Liver (tissue), 10 donors: ENCODE measurements at places on chromosomes 11 and 22. TPM values are rescaled to one million over a fixed set of nuclear protein-coding genes. Genes with fewer than 3 reads are reported as not detected.

DNA sequence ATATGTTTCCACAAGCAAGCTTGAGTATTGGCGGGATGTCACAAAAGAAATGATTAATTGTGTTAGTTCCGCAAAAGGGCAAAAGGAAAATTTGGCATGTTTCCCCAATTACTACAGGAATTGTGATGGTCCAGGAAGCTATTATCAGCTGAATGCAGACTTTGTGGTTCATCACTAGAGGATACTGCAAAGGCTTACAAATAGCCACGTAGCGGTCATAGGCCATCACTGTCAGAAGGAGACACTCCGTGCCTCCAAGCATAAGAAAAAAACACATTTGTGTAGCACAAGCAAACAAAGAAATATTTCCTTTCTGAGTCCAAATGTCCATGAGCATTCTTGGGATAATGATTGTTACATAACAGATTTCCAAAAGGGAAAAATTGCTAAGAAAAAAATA, 1.8 kb downstream of the OR10AG1 start:
- H3K27ac ChIP-seq, result no peak overlapping the region
- H3K4me1 ChIP-seq, result no peaks in the 10 kb centered on the region
- no peaks in the 10 kb centered on the region for H3K36me3 ChIP-seq
- no peak for DNase-seq
- no peak overlapping the region for H3K4me3 ChIP-seq

Gene HOATZ
- not detected for total RNA-seq

Gene SCGB1D2
- not detected for total RNA-seq

Gene MYBPC3
- total RNA-seq, result not detected

DNA sequence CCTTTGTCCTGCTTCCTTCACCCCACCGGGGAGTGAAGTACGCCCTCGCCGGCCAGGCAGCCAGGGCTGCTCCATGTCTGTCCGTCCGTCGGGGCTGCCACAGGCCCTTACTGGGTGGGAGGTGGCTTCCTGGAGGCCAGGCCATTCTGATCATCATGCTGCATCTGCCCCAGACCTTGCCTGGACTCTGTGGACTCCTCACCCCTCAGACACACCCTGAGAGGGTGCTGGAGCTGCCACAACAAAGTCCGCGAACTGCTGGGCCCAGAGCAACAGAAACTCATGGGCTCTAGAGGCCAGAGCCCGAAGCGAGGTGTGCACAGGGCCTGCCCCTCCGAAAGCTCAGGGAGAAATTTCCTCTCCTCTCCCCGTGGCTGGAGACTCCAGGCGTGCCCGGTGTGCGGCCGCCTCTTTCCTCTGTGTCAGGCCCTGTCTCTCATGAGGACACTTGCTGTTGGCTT, 124.2 kb downstream of the KCNQ1OT1 start:
- H3K4me1 ChIP-seq, result no peaks in the 10 kb centered on the region
- H3K27me3 ChIP-seq, result no peaks in the 10 kb centered on the region
- H3K36me3 ChIP-seq, result no peaks in the 10 kb centered on the region
- no peak overlapping the region for H3K27ac ChIP-seq

DNA sequence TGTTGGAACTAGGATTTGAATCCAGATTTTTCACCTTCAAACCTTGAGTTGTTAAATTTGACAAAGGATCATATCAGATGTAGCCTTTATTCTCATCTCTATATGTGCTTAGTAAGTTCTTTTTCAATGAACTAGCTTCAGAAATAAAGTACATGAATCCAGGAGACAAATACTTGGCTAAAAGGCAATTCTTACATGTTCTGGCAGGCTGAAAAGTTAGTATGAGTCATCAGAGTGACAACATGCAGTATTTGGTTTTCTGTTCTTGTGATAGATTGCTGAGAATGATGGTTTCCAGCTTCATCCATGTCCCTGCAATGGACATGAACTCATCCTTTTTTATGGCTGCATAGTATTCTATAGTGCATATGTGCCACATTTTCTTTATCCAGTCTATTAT, 40.4 kb downstream of the BBOX1 start:
- H3K4me3 ChIP-seq, result no peak overlapping the region
- H3K27ac ChIP-seq, result no peak overlapping the region
- DNase-seq, result no peak
- no peaks in the 10 kb centered on the region for H3K27me3 ChIP-seq

- H3K27ac ChIP-seq, result no peak overlapping the region
- no peaks in the 10 kb centered on the region for H3K27me3 ChIP-seq
- no peaks in the 10 kb centered on the region for H3K4me1 ChIP-seq
- no peaks in the 10 kb centered on the region for H3K36me3 ChIP-seq
- H3K4me3 ChIP-seq, result no peak overlapping the region
- no peak for DNase-seq
These were observed 68.7 kb downstream of the DDX10 start for GRCh38 chr11:108733479-108734116.

Gene DDX6
- total RNA-seq, result 98.4 TPM

Gene SLC36A4
- 8.3 TPM for total RNA-seq
